Neural progenitor cell (in vitro differentiated cells): ENCODE measurements at places on chromosomes 3 and 15. TPM values are rescaled to one million over a fixed set of nuclear protein-coding genes. Genes with fewer than 3 reads are reported as not detected.

DNA sequence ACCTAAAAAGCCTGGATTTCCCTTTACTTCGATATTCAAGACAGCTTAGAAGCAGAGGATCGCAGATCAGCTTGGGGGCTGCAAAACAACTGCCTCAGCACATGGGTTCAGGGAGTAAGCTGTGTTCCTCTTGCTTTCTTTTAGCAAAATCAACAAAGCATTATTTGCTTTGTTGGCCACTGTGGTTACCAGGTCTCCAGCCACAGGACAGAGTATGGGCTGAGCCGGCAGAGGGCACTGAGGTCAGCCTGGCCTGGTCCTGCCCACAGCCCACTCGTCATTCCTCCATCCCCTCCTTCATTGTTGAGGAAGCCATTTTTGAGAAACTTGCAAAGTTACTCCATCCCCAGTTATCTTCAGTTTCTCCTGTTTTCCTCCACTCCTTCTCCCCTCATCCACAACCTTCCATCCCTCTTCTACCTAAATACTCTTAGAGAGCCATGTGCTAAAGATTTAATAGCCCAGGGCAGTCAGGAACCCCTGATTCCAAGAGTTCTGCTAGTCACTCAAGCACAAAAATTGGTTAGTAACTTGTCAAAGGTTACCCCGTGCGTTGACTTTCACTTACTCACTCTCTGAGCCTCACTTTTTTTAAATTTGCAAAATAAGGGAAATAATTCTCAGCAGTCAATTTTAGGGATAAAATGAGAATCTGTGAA, 60.0 kb upstream of the HES1 start:
- peaks cover 24% of the 10 kb centered on the region for H3K4me1 ChIP-seq
- H3K4me3 ChIP-seq = no peak overlapping the region

GRCh38 chr3:121232309-121233225, 313.2 kb downstream of the POLQ start:
- peaks cover 3% of the 10 kb centered on the region for H3K4me1 ChIP-seq
- no peak overlapping the region for H3K27ac ChIP-seq
- DNase-seq = no peak
- no peaks in the 10 kb centered on the region for H3K36me3 ChIP-seq
- H3K27me3 ChIP-seq = no peaks in the 10 kb centered on the region

GRCh38 chr3:106534206-106534605, 665.4 kb upstream of the CBLB start:
- H3K27ac ChIP-seq = no peak overlapping the region
- H3K27me3 ChIP-seq = no peaks in the 10 kb centered on the region

PLA2G4B gene
- total RNA-seq = 2.0 and 10.1 TPM in 2 replicates

GRCh38 chr3:196016485-196016884, 65.4 kb downstream of the TFRC start:
- H3K27me3 ChIP-seq = no peaks in the 10 kb centered on the region
- DNase-seq = no peak
- no peaks in the 10 kb centered on the region for H3K36me3 ChIP-seq

CASR gene
- not detected in 2 replicates for total RNA-seq

SUCNR1 gene
- total RNA-seq = not detected in 2 replicates

DNA sequence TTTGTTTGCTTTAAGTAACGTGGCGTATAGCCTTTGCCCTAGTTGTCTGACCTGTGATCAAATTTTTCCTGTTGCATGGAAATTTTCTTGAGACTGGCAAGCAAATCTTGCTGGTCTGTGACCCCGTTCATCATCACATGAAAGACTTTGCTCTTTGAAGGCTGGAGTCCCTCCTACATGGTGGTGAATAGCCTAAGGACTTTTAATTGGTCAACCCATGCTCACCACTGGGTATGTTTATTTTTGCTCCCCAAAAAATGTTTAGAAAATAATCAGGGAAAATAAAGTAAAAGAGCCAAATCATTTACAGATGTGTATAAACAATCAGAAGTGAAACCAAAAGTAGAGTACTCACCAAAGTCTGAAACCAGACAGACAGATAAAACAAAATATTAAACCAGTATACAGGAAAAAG, 1075.3 kb upstream of the ALCAM start:
- H3K4me1 ChIP-seq = peaks cover 14% of the 10 kb centered on the region
- peak; percentile 3 for DNase-seq
- H3K27me3 ChIP-seq = no peaks in the 10 kb centered on the region
- H3K36me3 ChIP-seq = no peaks in the 10 kb centered on the region
- H3K27ac ChIP-seq = no peak overlapping the region

DNA sequence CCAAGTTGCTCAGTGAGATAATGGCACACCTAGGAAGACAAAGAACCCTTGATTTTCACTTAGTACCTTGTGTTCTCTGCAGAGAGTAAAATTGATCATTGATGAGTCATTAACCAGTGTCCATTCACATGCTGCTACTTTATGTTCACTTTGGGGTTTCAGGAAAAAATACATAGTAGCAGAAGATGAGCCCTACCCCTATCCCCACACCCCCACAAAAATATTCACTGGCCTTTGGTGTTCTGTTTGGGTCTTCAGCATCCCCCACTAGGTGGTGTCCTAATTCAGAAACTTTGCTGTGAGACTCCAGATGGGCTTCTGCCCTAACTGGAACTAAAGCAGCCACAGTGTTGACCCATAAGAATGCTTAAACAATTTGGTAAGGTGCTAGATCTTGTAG, 178.8 kb downstream of the KLHL25 start:
- DNase-seq = peak; percentile 60
- no peaks in the 10 kb centered on the region for H3K36me3 ChIP-seq
- no peaks in the 10 kb centered on the region for H3K27me3 ChIP-seq
- peak overlapping the region; percentile 15 for H3K27ac ChIP-seq

- H3K4me3 ChIP-seq = peak overlapping the region; percentile 76
- no peak overlapping the region for H3K27ac ChIP-seq
- peaks cover 19% of the 10 kb centered on the region for H3K4me1 ChIP-seq
These were observed 1.3 kb upstream of the THBS1 start for GRCh38 chr15:39579487-39580116.

GRCh38 chr15:51386486-51386885, 45.0 kb downstream of the GLDN start:
- no peaks in the 10 kb centered on the region for H3K36me3 ChIP-seq
- H3K4me1 ChIP-seq = peaks cover 19% of the 10 kb centered on the region
- no peaks in the 10 kb centered on the region for H3K27me3 ChIP-seq
- no peak overlapping the region for H3K4me3 ChIP-seq

UNC13C gene
- total RNA-seq = 0.03 TPM in 1 of 2 replicates, not detected in the other

DNA sequence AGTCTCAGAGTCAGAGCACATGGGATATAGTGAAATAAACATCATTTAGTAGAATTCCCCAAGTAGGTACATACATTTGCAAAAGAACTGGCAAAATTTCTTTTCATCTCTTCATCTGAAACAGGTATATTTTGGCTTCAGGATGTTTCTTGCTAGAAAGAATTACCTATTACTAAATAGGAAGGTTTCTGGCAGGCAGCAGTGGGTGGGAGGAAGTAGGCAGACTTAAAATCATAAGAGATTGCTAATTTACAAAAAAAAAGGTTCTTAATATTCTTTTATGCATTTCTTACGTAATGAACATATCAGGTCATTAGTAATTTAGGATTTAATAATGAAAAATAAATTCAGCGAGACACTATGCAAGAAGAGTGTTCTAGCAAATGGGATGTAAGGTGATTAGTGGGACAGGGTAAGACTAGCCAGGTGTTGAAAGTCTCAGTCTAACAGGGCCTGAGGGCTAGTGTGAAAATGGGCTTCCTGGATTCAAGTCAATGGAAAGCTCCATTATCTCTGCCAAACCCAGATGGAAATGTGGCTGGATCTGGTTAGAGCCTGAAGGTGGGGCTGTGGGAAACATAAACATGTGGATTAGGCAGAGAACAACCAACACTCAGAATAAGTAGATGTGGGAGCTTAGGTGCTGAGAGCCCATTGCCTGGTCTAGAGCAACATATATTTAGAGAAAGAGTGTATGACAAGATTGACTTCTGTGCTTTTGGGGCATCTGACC, 127.4 kb upstream of the FEZF2 start:
- no peaks in the 10 kb centered on the region for H3K4me1 ChIP-seq
- H3K4me3 ChIP-seq = no peak overlapping the region
- H3K27ac ChIP-seq = no peak overlapping the region
- DNase-seq = peak; percentile 21
- no peaks in the 10 kb centered on the region for H3K27me3 ChIP-seq

GRCh38 chr3:182711261-182711683, 82.0 kb upstream of the ATP11B start:
- H3K4me3 ChIP-seq = no peak overlapping the region
- H3K36me3 ChIP-seq = no peaks in the 10 kb centered on the region
- no peak for DNase-seq
- H3K27ac ChIP-seq = no peak overlapping the region
- H3K4me1 ChIP-seq = peaks cover 2% of the 10 kb centered on the region

GRCh38 chr15:97691799-97692198, 268.7 kb upstream of the ARRDC4 start:
- H3K4me1 ChIP-seq = no peaks in the 10 kb centered on the region
- H3K27me3 ChIP-seq = no peaks in the 10 kb centered on the region
- H3K4me3 ChIP-seq = no peak overlapping the region
- DNase-seq = no peak

DNA sequence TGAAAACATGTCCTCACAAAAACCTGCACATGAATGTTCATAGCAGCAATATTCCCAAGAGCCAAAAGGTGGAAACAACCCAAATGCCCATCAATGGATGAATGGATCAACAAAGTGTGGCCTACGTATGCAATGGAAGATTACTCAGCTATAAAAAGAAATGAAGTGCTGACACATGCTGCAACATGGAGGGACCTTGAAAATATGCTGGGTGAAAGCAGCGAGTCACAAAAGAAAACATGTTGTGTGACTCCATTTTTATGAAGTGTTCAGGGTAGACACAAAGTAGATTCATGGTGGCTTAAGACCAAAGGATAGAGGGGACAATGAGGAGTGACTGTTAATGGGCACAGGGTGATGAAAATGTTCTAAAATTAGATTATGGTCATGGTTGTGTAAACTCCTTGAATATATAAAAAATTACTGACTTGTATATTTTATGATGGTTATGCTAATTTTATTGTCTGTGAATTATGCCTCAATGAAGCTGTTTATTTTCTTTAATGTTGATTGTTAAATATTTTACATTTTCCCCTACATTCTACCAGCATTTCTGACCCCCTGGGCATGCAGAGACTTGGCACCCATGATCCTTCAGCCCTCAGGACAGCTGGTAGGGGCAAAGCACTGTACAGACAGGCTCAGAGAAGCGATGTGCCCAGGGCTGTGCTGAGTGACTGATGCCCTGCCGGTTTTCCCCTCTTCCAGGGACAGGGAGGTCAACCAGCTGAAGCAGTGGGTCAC, 37.8 kb downstream of the CFAP100 start:
- no peak overlapping the region for H3K27ac ChIP-seq
- no peak for DNase-seq
- no peaks in the 10 kb centered on the region for H3K4me1 ChIP-seq
- H3K27me3 ChIP-seq = no peaks in the 10 kb centered on the region
- no peak overlapping the region for H3K4me3 ChIP-seq
- H3K36me3 ChIP-seq = no peaks in the 10 kb centered on the region

- H3K27me3 ChIP-seq = no peaks in the 10 kb centered on the region
- DNase-seq = no peak
- H3K4me1 ChIP-seq = peaks cover 45% of the 10 kb centered on the region
These were observed 174.1 kb downstream of the KLHL25 start for GRCh38 chr15:85620690-85621049.

DNA sequence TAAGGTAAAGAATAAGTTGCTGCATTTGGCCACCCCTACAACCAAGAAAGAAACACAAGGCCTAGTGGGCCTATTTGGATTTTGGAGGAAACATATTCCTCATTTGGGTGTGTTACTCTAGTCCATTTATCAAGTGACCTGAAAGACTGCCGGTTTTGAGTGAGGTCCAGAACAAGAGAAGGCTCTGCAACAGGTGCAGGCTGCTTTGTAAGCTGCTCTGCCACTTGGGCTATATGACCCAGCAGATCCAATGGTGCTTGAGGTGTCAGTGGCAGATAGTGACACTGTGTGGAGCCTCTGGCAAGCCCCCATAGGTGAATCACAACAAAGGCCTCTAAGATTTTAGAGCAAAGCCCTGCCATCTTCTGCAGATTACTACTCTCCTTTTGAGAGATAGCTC, 491.3 kb downstream of the TAFA4 start:
- no peaks in the 10 kb centered on the region for H3K4me1 ChIP-seq
- no peak overlapping the region for H3K4me3 ChIP-seq
- H3K27me3 ChIP-seq = no peaks in the 10 kb centered on the region
- DNase-seq = no peak
- no peak overlapping the region for H3K27ac ChIP-seq
- no peaks in the 10 kb centered on the region for H3K36me3 ChIP-seq

DNA sequence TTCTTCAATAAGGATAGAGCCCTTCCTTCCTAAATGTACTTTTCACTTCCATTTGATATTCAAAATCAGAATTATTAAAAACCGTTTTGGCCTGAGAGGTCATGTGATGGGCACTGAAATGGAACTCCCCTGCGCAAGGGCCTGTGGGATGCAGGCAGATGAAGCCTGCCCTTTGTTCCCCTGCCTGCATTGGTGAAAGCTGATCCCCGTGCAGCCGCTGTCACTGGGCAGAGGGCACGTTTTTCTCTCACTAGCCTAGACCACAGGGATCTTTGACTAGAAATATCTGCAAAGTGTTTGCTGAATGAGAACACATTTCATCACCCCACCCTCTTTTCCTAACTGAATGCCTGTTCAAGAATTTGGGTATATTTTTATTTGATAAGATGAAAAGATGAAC, 74.9 kb downstream of the TIPARP start:
- DNase-seq = peak; percentile 60
- H3K4me1 ChIP-seq = peaks cover 39% of the 10 kb centered on the region
- no peaks in the 10 kb centered on the region for H3K36me3 ChIP-seq
- no peak overlapping the region for H3K27ac ChIP-seq
- H3K27me3 ChIP-seq = no peaks in the 10 kb centered on the region
- no peak overlapping the region for H3K4me3 ChIP-seq

- no peaks in the 10 kb centered on the region for H3K36me3 ChIP-seq
- H3K4me1 ChIP-seq = peaks cover 19% of the 10 kb centered on the region
- H3K4me3 ChIP-seq = no peak overlapping the region
- no peak for DNase-seq
- no peaks in the 10 kb centered on the region for H3K27me3 ChIP-seq
- no peak overlapping the region for H3K27ac ChIP-seq
These were observed 33.8 kb downstream of the RYR3 start for GRCh38 chr15:33344530-33344929.

PPP1R14D gene
- not detected in 2 replicates for total RNA-seq

DNA sequence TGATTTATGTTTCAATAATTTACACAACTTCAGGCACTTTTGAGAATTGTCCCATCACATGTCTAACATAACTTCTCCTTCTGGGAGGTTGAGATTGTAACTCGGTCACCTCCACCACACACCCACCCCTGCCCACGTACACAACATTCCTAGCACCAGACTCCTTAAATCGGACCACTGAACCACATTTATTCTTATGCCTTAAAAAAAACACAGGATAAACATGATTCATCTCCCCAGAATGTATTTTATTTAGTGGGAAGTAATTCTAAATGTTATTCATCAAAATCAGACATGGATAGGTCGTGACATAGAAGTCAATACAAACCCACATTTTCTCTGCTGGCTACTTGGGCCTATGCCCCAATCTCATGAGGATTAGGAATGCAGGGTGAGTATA, 3.0 kb downstream of the SNTN start:
- no peak overlapping the region for H3K27ac ChIP-seq
- no peak overlapping the region for H3K4me3 ChIP-seq
- no peaks in the 10 kb centered on the region for H3K4me1 ChIP-seq
- no peak for DNase-seq
- H3K27me3 ChIP-seq = no peaks in the 10 kb centered on the region

- no peak overlapping the region for H3K27ac ChIP-seq
- peaks cover 3% of the 10 kb centered on the region for H3K4me1 ChIP-seq
- peak; percentile 80 for DNase-seq
- no peak overlapping the region for H3K4me3 ChIP-seq
- no peaks in the 10 kb centered on the region for H3K36me3 ChIP-seq
These were observed 90.2 kb downstream of the TIGIT start for GRCh38 chr3:114383875-114384557.
